ENCODE measurements at places on chromosomes 4 and X.

GRCh38 chrX:22165732-22166457 is 106.8 kb upstream of the CBLL2 start:
- H3K36me3 ChIP-seq = no peaks in the 10 kb centered on the region
- H3K27me3 ChIP-seq = no peaks in the 10 kb centered on the region
- no peak for DNase-seq
- no peak overlapping the region for H3K4me3 ChIP-seq
- no peaks in the 10 kb centered on the region for H3K4me1 ChIP-seq

- H3K27ac ChIP-seq = no peak overlapping the region
- H3K4me1 ChIP-seq = no peaks in the 10 kb centered on the region
- H3K27me3 ChIP-seq = peaks cover 48% of the 10 kb centered on the region
- no peak for DNase-seq
Observed at GRCh38 chr4:7759216-7759615, 180.4 kb downstream of the AFAP1 start.

DNA sequence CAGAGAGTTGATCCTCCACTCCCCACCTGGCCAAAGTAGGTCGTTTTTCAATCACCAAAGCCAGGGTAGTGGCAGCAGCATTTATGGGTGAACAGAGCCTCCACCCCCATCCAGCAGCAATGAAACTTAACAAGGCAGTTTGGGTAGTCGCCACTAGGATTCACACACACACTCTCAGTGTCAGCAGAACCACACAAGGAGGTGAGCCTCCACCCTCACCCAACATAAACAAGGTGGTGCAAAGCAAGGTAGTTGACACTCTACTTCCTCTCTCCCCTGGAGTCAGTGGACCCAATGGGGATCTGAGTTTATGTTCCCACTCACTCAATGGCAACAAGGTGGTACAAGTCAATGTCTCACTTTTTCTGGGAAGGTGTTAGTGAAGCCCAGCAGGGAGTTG is 50.4 kb upstream of the CCDC149 start:
- no peaks in the 10 kb centered on the region for H3K36me3 ChIP-seq
- no peaks in the 10 kb centered on the region for H3K27me3 ChIP-seq
- DNase-seq = no peak
- H3K27ac ChIP-seq = no peak overlapping the region
- no peak overlapping the region for H3K4me3 ChIP-seq

DNA sequence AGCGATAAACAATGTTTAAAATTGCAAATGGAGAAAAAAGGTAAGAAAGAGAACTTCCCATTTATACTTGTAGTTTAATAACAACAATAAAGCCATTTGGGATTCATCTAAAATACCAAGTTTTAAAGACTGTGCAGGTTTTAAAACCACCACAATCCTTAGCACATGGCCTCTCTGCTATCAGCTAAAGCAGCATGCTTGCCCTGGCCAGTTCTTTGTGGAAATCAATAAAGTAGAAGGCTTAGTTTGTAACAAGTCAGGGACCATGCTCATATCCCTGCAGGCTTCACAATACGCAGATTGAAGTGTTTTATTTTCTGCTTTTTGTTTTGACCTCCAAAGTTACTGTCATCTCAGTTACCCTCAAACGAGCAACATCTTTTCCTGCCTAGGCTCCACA is 249.5 kb downstream of the INPP4B start:
- no peak overlapping the region for H3K27ac ChIP-seq
- H3K36me3 ChIP-seq = no peaks in the 10 kb centered on the region

- H3K4me3 ChIP-seq = no peak overlapping the region
- DNase-seq = no peak
- H3K27me3 ChIP-seq = no peaks in the 10 kb centered on the region
- H3K27ac ChIP-seq = no peak overlapping the region
- H3K4me1 ChIP-seq = no peaks in the 10 kb centered on the region
Observed at GRCh38 chrX:40628506-40628905, 5.3 kb downstream of the MPC1L start.

DNA sequence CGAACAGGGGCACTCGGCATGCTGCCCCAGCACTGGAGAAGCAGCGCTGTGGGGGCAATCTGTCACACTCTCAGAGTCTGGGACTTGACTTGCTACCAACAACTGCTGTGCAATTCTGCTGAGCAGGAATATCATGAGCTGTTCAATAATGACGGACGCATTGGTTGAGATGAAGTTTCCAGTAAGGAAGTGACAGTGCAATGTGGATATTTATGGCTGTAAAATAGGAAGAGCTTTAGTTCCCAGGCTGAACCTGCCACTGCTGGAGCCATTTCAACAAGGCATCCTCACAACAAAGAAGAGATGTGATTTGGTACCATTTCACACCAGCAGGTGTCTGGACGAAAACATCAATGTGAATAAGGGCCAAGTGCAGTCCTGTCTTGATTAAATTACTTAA is 24.2 kb downstream of the CHST7 start:
- H3K27me3 ChIP-seq = no peaks in the 10 kb centered on the region
- no peaks in the 10 kb centered on the region for H3K4me1 ChIP-seq

Measured in MM.1S (cell line).